ENCODE measurements at places on chromosomes 6 and 20.

DNA sequence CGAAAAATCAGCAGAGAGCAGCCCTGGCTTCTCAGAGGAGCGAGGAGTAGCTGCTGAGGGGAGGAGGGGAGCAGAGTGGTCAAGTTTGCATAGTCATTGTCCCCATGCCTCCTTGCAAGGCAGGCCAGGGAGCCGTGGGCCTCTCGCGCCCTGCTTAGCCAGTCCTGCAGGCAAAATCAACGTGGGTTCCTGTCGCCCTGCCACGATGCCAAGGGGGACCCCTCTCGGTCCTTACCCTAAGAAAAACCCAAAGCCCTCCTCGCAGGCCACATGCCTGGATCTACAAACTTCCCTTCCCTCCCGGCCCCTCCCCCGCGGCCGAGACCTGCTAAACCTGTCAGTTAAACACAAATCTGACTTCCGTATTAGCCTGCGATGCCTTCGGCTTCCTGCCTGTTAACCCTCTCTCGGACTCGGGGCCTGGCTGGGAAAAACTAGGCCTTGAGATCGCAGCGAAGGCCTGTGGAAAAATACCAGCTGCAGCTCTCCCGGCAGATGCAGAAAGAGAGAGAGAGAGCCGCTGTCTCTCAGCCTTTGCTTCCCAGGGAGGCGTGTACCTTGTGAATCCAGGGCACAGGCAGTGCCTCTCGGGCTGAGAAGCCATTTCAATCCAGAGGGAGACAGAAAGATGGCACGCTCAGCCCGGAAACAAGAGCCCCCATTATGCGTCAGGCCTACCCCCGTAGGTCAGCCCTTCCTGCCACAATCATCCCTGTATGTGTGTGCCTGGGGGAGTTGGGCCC, 968 bp upstream of the ZMYND8 start:
- DNase-seq = peak; percentile 69

DNA sequence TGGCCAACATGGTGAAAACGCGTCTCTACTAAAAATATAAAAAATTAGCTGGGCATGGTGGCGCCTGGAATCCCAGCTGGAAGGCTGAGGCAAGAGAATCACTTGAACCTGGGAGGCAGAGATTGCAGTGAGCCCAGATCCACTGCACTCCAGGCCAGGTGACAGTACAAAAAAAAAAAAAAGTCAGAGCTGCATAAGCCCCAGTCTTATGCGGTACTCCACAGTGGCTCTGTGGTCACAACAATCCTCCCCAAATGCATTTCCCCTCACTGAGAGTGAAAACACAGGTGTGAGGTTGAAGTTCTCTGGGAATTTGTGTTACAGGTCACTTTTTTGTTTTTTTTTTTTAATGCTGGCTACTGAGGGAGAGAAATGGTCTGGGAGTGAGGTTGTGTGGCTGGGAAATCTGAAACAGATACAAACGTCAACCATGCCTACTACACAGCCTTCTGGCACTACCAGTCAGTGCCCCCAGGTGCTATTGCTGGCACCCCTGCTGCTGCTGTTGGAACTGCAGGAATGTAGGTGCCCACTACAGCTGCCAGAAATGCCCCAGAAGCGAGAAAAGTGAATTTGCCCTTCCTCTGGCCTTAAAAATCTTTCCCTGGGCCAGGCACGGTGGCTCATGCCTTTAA, 5.7 kb downstream of the MRPS26 start:
- DNase-seq = no peak

DNA sequence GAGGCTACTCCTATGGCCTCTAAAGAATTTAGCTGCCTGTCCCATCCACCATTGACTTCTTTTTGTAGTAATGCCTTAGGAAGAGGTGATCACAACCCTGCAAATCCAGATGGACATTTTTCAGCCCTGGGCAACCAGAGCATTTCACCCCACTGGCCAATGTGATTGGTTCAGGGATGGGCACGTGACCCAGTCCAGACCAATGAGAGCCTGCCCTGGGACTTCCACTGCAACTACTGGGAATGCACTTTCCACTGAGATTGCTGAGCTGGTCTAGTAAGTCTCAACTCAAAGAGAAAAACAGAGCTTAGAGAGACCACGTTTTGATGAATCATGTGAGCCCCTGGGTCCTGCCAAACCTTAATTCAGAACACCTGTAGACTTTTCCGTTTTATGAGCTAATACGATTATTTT, 8.9 kb upstream of the UBE2V1 start:
- DNase-seq = peak; percentile 53

DNA sequence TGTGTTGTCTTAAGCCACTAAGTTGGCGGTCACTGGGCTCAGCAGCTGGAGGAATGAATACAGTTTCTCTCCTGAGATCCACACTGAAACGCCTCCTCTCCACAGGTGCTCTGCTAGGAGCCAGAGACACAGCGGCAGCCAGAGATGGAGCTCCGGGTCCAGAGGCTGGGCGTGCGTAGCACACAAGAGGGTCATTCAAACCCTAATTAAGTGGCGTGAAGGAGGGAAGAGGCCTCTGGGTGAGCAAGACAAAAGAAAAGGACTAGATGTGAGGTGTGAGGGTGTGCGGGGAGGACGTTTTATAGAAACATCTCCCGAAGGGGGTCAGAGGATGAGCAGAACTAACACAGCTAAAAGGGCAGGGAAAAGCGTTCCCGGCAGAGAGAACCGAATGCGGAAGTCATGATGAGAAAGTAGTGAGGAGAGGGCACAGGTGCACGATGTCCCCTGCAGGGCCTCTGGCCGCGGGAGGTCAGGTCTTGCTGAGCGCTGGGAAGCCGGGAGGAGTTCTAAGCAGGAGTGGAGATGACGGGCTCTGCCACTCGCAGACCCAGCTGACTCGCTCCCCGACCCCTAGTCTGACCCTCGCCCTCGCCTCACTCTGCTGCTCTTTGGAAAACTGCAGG, 54.4 kb downstream of the BMP7 start:
- no peak for DNase-seq

GRCh38 chr6:14272737-14273085, 155.1 kb downstream of the CD83 start:
- no peak for DNase-seq

DNA sequence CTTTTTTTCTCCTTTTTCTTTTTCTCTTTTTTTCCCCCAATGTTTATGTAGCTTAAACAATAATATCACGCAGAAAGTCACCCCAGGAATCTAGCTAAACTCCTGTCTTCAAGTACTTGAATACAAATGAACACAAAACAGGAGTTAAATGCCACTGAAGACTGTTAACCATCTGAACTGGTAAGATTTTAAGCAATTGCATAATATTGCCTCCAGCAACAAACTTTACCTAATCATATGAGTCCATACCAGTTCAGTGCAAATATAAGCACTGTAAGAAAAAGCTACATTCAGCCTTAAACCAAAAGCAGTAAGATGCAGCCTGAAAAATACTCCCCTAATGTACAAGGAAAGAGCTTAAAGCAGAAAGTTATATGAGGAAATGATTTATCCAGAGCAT, 173.9 kb upstream of the TFAP2D start:
- no peak for DNase-seq

DNA sequence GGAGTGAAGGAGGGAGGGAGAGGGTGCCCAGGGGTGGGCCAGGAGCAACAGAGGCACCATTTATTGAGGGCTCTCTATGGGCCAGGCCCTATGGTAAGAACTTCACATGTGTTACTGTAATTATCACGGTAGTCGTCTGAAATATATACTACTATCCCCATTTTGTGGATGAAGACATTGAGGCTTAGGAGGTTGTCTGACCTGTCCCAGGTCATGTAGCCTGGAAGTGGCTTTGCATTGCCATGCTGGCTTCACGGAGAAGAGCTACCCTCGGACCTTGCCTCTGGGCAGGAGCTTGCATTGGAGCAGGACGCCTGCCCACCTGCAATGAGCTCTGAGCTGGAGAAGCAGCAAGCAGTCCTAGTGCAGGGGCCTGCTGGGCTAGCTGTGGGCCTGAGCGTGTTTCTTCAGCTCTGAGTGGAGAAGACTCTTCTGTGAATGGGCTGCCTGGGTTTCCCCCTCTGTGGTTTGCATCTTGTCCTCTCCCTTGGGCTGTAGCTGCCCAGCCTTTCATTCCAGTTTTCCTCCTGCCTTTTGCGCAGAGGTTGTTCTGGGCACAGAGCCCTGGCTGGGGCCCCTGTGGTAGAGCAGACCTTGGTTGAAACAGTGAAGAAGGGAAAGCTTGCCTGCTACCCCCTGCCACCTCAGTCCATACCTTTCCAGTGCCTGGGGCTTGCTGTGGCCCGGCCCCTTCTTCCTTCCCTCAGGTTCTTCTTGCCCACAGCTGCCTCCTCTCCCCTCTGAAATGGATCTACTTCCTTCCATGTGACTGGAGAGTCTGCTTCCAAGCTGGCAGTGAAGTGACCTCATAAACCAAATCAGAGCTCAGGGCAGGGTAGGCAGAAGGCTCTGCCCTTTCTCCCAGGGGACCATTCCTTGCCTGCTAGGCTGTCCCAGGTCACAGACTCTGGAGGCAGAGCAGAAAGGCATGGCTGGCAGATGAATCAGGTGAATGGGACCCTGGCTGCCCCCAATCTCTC, 24.1 kb upstream of the SRF start:
- DNase-seq = no peak

- DNase-seq = peak; percentile 16
Measured at GRCh38 chr6:156948807-156949206, 171.6 kb downstream of the ARID1B start.

DNA sequence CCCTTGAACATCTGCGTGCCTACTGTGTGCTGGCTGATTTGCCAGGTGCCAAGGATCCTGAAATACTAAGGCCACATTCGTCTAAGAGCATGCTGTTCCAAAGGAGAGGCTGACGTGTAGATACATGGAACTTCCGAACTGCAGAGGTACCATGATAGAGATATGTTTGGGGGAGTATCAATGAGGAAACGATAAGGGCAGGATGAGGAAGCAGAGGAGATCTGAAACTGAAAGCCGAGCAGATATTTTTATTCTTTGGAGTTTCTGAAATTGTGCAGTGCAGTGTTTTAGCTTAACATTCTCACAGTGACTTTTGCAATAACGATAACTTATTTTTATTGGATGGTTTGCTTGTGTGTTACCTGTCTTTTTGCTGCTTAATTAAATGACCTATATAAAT, 24.3 kb downstream of the BMP6 start:
- no peak for DNase-seq

- no peak for DNase-seq
Measured at GRCh38 chr20:53287357-53288042, 306.1 kb downstream of the ZNF217 start.

GRCh38 chr20:63009988-63010769, 3.4 kb upstream of the BHLHE23 start:
- no peak for DNase-seq

- DNase-seq = no peak
Measured at GRCh38 chr20:46034039-46034438, 5.0 kb downstream of the SLC12A5 start.

DNA sequence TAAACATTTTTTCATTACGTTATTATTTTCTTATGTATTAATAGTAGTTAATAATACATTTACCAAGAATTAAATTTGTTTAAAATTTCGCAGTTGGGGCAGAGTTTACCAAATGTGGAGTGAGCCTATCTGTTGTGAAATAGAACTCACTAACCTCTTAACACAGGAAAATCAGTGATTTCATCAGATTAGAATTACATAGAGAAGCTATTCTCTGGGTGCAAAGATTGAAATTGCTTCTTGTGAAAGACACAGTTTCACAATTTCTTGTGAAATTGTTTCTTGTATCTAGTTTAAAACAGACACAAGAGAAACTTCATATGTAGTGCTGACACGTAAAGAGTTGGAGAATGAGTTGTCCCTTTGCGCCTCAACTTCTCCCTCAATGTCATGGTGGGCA, 69.4 kb upstream of the PRL start:
- no peak for DNase-seq

GRCh38 chr6:22673474-22673873, 104.1 kb downstream of the HDGFL1 start:
- DNase-seq = no peak

DNA sequence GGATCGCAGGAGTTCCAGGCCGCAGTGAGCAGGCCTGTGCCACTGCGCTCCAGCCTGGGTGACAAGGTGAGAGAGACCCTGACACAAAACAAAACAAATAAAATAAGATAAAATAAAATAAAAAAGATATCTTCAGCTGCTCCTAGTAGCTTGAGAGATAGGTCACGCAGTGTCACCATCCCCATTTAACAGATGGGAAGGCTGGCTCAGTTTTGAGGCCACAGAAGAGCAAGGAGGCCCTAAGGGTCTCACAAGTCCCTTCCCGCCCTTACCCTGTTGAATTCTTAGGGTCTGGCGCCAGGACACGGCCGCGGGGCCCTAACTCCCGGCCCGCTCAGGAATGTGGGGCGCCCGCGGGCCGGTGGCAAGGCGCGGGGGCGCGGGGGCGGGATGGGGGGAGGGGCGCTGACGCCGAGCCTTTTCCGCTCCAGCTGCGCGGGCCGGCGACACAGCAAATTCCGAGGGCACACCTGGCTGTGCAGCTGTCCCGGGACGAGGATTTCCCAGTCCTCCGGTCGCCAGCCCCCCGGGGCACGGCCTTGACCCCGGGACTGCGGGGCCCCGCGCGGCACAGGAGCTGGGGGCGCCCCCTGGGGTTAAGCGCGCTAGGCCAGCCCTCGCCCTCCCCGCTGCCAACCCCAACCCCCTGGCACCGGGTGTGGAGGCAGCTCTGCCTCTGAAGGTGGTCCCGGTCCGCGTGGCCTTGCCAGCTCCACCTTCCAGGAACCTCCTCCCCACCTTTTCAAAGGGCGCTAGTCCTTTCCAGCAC, 10.3 kb upstream of the R3HDML start:
- no peak for DNase-seq

- DNase-seq = no peak
Measured at GRCh38 chr6:31831350-31832215, 4.0 kb downstream of the HSPA1B start.

GRCh38 chr6:28868873-28869272, 54.9 kb downstream of the TRIM27 start:
- DNase-seq = no peak

Measured in GM03348 (cell line).